NCI-H187 (cell line): ENCODE measurements at places on chromosomes 16 and 17.

- no peak for DNase-seq
These were observed 103.9 kb upstream of the ZNF750 start for GRCh38 chr17:82943751-82944150.

- no peak for DNase-seq
These were observed 43.2 kb downstream of the C16orf82 start for GRCh38 chr16:27109666-27110523.

DNA sequence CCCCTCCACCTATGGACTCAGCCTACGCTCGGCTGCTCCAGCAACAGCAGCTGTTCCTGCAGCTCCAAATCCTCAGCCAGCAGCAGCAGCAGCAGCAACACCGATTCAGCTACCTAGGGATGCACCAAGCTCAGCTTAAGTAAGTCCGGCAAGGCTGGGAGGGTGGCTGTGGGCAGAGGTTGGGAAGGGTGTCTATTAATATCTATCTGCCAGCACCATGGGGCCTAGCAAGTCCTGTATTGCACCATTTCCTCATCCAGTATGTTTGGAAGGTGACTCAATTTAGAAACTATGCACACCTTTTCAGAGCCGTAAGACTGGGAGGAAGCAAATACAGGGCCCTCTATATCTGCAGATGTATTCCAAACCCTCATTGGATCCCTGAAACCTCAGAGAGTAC lies 45.0 kb upstream of the ARHGAP44 start:
- no peak for DNase-seq

- no peak for DNase-seq
These were observed 81.8 kb upstream of the TBC1D3K start for GRCh38 chr17:37842401-37842800.

DNA sequence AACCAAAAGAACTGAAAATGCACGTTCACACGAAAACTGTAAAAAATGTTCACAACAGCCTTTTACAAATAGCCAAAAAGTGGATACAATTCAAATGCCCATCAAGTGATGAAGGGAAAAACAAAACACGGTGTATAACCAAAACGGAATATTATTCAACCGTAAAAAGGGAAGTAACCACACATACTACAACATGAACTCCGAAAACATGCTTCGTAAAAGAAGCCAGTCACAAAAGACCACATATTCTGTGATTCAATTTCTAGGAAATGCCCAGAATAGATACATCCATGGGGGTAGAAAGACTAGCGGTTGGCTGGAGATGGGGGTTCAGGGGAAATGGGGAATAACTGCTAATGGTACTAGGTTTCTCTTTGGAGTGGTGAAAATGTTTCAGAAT lies 81.5 kb upstream of the TRAP1 start:
- no peak for DNase-seq

DNA sequence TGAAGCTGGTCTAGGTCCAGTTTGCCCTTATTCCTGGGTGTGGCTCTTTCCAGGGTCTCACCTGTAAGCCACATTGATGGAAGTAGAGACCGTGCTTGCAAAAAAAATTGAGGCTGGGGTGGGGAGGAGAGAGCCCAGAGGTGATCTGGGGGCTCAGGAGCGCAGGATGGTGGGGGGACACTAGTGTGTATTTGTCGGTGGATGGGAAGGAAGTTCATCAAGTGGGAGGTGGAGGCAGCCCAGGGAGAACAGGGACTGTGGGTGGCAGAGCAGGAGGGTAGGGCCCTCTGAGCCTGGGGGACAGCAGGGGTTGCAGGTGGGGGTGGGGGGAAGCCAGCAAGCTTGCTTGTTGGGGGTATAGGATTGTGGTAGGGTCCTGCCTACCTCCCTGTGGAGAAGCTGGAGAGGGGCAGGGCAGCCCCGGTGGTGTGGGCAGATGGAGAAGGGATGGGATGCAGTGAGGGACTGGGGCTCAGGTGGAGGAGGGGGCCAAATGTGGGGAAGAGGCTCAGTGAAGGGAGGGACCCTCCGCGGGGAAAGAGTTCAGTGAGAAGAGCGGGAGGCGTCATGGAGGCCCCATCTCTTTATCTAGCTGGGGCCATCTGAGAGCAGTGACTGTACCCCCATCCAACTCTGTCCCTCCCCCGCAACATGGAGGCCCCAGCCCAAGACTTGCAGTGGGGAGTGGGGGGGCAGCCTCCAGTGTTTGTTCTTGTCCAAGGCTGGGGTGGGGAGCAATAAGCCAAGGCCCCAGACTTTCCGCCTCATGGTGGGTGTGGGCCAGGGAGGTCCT lies 17.2 kb upstream of the TMEM92 start:
- DNase-seq: no peak

- DNase-seq: no peak
These were observed 27.1 kb upstream of the SCNN1B start for GRCh38 chr16:23274968-23275367.

- no peak for DNase-seq
These were observed 2.8 kb downstream of the ELOB start for GRCh38 chr16:2774161-2774891.

- no peak for DNase-seq
These were observed 1.4 kb downstream of the MPG start for GRCh38 chr16:79151-80054.

DNA sequence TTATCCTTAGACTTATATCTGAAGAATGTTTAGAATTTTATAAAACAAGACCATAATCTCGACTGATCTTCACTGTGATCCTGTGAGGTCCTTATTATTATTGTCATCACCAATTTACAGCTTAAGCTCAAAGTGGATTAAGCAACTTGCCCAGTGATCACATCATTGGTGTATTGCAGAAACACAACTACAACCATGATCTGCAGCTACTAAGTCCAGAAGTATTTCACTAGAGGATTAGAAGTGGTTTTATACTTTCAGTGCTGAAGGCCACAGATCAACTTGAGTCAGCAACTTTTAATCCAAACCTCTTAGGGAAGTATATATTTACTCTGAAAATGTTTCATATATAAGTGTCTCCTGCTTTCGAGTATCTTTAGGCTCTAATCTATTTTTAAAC lies 624.3 kb upstream of the SOX9 start:
- DNase-seq: no peak
